Mesenteric fat pad (tissue), 1 donor: ENCODE measurements at places on chromosomes 2 and 18.

DNA sequence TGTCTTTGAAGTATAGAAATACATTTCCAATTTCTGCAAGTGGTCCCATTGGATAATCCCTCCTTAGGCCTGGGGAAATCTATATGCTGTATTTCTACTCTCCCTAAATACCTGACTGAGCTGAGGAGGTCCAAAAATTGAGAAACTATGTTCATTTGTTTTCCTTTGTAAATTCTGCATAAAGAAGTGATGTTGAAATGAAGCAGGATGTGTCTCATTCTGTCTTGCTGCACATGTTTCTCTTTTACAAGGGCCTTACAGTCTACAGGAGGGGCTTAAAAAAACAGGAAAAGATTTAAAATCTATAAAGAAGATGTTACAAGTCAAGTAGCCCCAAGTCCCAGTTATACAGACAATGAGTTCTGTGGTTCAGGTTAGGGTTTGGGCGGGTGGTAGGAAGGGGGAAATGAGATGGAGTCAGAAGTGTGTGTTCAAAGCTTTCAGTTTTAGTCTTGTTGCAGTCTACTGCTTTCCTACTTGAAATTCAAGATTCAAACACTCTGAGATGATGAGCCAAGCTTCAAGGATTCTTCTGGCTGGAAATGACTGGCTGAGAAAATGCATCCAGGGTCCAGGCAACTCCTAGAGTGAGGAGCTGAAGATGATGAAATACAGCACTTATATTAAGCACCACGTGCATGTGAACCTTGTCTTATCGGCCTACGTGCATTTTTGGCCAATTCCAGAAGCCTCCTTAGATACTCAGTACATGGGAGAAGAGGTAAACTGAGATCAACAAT is 146.3 kb upstream of the CELF4 start:
- no peak for DNase-seq

DNA sequence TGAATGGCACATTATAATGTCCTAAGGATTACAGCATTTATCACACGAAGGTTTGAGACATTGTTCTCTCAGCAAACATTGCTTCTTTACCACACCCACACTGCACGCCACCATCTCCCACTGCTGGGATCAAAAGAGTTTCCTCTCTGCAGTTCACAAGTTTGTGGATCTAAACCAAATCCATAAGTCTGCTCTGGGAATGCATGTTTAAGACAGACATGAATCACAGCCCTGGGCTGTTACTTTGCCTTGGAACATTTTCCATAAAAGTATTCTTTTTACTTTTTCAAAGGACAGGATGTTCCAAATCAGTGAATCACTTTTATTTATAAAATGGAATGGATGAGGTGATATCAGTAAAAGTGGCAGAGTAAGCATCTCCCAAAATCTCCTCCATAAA is 36.1 kb downstream of the STPG4 start:
- no peak for DNase-seq

DNA sequence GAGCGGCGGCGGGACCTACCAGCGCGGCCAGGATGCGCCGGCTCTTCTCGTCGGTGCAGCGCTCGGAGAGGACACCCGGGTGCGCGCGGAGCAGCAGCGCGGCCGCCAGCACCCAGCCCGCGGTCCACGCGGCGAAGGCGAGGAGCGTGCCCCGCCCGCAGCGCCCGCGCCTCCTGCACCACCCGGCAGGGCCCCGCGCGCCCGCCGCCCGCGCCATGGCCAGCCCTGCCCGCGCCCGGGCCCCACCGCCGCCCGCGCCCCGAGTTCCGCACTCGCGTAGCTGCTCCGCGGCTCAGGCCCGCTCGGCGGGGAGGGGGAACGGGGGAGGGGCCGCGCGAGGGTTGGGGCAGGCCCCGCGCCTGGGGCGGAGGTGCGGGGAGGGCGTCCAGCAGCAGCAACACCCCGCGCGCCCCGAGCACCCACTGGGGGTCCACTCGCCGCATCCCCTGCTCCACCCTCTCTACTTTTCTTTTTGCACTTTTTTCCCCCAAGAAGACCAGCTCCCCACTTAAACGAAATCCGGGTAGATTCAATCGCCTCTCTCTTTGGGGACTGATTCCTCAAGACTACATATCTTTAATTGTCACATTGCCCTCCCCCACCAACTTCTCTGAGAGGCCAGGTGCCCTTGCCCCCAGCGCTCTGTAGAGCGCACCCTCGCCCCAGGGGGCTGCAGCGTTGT is at the start of gene DIPK1C:
Gene DIPK1C, minus strand, starts transcription at position 266 of the 682 bp plus-strand sequence. Its CDS starts 49 bp downstream, at position 217.
- DNase-seq = peak; percentile 87

GRCh38 chr2:52794581-52794980 is 973.0 kb upstream of the CHAC2 start:
- DNase-seq = no peak

DNA sequence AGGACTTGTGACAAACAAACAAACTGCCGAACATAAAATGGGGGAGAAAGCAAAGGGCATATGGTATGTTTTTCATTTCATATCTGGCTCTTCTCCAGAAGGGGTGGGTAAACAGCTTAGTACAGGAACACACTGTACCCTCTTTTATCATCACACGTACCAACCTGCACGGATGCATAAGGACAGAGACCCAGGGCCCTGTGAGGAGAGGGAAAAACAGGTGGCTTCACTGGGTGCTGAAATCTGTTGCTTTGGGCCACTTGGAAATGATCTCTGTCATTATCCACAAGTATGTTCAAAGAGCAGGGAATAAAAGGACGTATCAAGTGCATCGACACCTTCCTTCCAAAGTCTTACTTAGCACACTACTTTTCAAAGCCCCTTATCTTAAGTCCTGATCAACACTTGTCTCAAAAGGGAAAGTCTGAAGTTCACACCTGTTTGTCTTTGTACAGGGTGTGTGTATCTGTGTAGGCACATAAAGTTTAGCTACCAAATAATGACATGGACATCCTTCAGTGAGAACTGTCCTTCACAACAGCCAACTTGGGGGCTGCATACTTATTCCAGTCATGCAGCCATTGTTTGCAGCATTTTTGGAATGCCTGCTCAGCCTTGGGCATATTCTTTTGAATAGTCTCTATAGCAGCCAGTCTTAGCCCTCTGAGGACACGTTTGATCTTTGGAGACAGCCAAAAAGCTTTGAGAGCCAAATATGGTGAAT is 60.6 kb downstream of the IRS1 start:
- no peak for DNase-seq

GRCh38 chr2:120786038-120786960 is 50.6 kb downstream of the GLI2 start:
- DNase-seq = no peak

- no peak for DNase-seq
Observed at GRCh38 chr18:38369772-38370690, 804.4 kb upstream of the CELF4 start.

GRCh38 chr18:7273301-7273921 is 42.5 kb downstream of the LRRC30 start:
- no peak for DNase-seq

DNA sequence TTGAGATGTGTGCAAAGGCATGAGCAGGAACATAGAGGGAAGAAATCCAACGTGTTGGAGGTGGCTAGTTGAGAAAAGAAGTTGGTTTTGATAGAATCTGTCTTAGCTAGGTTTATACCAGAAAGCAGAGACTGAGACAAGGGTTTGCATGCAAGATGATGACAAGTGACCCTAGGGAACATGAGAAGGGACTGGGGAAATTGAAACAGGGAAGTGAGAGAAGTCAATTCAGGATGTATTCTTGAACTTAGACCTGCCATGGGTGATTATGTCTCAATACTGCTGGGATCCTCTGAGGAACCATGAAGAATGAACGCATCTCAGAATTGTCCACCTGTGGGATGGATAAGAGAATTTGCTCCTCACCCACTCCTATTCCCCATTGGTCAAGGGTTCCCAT is 20.5 kb downstream of the IL36A start:
- no peak for DNase-seq

- DNase-seq = no peak
Observed at GRCh38 chr2:134300585-134300984, 46.7 kb downstream of the MGAT5 start.

DNA sequence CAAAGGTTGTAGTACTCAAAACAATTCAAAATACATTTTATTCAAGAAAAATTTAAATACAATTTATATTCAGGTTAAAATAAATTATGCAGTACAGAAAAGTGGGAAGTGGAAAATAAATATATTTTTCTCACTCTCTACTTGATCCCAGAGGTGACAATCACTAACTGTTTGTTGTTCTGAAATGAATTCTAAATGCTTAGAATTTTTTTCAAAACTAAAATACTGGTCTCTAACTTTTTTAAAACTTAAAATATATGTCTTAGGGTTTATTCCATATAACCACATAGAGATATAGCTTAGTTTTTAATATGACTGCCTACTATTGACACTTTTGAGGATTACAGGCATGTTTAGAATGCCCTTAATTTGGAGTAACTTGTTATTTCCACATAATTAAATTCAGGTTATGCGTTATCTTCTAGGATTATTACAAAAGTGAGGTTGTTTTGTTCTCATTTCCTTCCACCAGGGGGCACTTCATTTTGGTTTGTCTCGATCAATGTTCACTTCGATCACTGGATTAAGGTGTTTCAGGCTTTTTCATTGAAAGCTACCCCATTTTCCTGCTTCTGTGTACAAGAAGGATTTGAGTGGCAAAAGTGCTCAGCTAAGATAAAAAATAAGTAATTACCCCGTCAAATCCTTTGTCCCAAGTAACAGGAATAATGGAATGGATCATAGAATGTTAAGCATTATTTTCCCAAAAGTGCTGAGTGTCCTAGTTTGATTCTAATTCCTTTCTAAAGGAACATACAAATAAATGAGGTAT is 27.1 kb upstream of the TFPI start:
- DNase-seq = no peak

- DNase-seq = no peak
Observed at GRCh38 chr2:121088251-121089165, 196.5 kb downstream of the TFCP2L1 start.

DNA sequence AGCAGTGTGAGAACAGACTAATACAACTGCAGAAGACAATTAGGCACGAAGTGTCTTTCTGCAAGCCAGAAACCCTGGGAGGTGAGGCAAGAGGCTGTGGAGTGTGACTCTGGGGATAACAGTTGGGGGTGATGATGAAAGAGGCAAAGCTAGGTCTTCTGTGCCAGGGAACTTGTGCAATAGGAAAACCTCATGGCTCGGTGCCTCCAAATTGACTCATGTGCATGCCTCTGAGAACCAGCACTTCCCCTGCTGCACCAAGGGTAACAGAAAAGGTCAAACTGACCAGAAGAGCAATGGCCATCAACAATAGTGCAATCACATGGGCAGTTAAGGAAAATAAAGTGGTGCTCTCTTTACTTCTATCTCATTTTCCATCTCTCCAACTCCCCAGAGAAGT is 136.4 kb downstream of the SCG2 start:
- DNase-seq = no peak

- no peak for DNase-seq
Observed at GRCh38 chr2:144524118-144525009, 4.4 kb upstream of the ZEB2 start.

- peak; percentile 60 for DNase-seq
Observed at GRCh38 chr2:233023761-233024410, 8.6 kb upstream of the NEU2 start.

DNA sequence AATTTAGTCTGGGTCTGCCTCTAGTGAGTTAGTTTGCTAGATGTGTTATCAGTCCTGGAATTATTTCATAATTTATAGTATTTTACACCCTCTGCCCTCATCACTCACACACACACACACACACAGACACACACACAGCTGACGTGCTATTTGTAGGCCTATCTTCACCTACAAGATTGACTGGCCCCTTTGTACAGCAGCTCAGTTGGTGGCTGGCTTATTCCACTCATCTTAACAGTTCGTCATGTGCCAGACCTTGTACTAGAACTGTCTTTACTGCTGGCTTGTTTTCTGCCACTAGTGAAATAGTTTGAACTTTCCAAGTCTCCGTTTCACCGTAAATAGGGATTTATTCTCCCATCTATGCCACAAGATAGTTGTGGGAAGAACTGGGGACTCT is 21.3 kb downstream of the CENPO start:
- DNase-seq = no peak

DNA sequence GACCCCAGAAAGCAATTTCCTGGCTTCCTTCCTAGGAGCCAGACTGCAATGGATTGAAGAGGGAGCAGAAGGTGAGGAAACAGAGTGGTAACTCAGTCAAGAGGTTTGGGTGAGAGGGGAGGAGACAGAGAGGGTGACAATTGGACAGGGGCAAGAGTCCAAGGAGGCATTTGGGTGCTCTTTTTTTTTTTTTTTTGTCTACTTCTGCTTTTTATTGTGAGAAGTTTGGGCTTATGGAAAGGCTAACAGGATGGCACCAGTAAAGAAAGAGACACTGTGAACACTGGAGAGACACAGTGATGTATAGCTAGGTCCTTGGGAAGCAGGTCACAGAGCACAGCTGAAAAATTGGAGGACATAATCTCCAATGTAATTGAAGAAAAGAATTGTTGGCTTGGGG is 25.0 kb downstream of the CYBRD1 start:
- no peak for DNase-seq

DNA sequence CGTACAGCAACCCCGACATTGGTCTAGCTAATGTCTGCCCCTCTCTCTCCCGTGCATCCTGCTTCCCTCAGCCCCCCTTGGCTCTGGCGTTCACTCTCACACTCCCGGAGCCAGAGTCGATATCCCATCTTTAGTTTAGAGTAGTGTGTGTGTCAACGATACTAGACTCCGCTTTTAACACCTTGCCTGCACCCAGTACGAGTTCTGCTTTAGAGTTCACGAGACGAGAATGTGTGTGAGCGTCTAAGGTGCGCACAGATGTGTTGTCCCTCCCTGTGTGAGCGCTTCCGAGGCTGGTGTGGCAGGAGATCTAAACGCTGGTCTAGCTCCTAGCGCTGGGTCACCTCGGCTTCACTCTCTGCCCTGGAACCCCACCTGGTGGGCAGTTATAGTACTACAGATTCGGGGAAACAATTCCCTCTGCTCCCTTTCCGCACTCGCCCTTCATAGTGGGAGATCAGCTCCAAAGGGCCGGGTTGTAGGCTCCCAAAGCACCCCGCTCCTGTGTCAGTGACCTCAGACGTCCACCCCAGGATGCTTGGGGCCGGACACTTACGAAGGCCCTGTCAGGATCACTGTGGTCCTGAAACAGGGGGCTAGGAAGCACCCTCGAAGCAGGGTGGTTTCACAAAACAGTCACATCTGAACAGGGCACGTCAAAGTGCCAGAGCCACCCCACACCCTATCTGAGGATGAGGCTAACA is 2.6 kb upstream of the CYP26B1 start:
- DNase-seq = peak; percentile 90

GRCh38 chr2:39659765-39660611 is 5.7 kb upstream of the TMEM178A start:
- no peak for DNase-seq

DNA sequence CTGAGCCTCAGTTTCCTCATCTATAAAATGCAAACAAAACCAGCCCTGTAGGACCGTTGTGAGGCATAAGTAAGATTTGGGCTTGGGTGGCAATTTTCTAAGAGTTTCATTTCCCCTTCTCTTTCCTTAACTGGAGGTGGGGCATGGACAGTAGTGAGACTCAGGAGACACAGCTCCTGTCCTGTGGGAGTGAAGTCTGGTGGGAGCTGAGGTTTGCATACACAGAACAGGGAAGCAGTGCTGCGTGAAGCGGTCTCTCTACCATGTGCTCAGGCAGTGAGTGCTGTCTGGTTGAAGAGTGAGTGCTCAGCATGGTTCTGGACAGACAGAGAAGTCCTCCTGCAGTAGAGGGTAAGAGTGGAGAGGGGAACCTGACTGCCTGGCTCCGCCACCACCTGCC is 62.3 kb upstream of the MCFD2 start:
- DNase-seq = no peak
